ENCODE measurements at places on chromosomes 5 and 9.

- DNase-seq = peak; percentile 86
Observed at GRCh38 chr9:119588874-119589744, 219.9 kb upstream of the BRINP1 start.

DNA sequence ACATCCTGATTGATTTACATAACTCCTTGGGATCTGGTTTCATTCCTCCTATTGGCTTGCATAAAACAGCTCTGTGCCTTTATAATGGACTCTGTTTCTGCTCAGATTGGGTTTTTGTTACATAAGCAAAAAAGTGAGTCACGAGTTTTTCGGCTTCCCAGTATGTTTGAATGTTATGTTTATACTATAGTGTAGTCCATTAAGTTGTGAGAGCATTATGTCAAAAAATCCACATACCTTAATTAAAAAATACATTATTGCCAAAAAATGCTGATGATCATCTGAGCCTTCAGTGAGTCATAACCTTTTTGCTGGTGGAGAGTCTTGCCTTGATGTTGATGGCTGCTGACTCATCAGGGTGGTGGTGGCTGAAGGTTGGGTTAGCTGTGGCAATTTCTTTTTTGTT, 144.6 kb downstream of the CCDC171 start:
- DNase-seq = no peak

- no peak for DNase-seq
Observed at GRCh38 chr5:98934546-98934945, 5.7 kb upstream of the CHD1 start.

DNA sequence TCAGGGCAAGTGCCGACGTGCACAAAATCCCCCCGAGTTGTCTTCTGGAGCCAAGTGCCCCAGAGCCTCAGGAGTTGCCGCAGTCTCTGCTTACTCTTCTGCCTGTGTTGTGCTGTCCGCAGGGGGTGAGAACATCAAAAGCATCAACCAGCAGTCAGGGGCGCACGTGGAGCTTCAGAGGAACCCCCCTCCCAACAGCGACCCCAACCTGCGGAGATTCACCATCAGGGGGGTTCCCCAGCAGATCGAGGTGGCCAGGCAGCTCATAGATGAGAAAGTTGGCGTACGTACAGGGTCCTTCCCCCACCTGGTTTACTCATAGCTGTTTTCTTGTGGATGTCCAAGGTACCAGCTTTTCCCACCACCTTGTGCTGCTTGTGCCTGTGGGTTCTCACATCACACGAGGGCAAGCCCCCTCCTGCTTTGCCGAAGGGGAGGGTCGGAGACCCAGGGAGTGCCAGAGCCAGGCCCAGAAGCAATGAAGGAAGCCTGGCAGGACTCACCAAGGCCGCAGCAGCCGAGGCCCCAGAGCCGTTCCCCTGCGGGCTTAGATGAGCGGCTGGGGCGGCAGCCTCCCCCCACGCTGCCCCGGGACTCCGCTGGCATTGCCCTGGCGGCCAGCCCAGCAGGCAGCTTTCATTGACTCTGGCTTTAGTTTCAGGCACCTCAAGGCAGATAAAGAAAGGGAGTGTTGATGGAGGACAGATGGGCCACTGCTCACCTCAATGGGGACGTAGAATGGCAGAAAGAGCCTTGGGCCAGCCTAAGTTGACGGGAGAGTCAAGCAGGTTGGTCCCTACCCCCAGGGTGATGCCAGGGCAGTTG, 33.7 kb upstream of the PRDM12 start:
- DNase-seq = no peak

GRCh38 chr5:74471875-74472274, 168.7 kb downstream of the ENC1 start:
- no peak for DNase-seq

DNA sequence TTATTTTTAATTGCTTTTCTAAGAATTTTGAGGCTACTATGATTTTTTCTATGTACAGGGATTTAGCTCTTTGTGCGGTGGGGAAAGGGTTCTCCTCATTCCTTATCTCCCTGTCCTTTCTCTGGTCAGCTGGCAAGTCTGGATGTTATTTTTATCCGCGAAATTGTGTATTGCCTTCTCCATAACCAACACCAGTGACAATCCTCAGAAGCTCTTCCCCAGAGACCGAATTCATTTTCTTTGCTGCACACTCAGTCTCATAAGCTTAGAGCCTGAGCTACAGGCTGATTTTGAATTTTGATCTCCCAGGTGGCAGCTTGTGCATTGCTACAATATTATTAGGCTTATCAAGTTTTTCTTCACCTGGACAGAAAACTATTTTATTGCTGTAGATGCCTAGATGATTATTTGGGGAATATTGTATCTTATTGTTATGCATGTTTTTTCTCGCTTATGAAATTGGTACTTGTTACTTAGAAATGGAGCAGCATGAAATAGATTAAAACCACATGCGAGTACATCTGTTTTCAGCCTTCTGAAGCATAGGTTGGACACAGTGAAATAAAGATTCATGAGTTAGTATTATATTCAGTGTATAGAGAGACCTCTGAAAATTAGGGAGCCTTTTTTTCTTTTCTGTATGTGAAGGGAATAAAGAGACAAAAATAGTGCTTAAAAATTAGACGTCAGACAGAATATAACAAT, 27.3 kb downstream of the CPEB4 start:
- no peak for DNase-seq

DNA sequence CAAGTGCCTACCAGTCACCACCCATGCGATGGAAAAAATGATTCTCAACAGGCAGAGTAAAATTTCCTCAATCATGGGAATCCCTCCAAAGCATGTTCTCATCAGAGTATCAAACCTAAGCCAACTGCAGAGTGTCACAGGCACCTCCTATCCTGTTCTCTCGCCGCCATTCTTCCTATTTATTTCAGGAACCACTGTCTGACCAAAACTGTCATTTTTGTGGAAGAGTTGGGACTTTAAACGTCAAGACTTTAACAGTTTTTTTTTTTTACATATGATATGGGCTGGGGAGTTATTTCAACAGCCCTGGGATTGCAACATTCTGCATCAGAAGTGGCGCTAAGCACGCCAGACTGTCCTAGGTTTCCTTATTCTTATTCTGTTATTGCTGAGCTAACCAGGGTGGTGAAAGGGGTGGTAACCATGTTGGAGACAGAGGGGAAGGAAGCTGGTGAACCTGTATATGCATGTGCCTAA, 29.5 kb downstream of the PFDN1 start:
- DNase-seq = no peak

DNA sequence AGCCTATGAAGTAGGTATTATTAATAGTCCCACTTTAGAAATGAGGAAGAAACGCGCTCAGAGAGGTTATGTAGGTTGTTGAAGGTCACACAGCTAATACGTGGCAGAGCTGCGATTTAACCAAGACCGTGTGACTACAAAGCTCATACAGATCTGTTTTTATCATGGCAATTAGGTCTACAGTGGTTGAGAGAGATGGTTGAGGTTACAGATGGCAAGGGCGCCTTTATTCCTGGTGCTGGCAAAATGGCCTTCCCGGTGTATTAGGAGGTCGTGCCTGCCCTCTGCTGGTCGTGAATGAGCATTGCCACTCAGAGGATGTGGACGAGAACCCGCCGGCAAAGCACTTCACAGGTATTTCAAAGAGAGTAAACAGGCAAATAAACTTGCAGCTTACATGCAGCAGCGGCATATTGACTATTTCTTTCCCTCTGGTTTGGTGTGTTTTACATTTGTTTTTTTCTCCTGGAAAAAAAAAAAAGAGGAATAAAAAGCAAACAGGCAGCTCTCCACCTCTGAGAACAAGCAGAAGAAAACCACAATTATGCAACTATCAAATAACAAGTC, 65.3 kb upstream of the EGFLAM start:
- DNase-seq = peak; percentile 78

DNA sequence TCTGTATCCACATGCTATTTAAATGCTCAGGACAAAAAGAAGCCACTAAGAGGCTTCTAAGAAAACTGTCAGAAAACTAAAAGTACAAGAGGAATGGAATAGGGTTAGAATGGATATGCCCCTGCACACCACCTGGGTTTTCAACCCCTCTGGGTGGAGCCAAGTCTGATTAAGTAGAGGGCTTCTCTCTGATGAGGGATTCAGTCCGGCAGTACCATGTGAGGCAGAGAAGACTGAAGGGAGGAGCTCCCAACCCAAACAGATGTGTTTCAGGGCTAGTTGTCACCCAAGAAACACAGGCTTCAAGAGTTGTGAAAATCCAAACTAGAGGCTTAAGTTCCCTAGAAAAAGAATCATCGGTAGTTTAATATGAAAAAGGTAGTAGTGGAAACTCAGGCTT, 12.5 kb downstream of the NREP start:
- DNase-seq = no peak

DNA sequence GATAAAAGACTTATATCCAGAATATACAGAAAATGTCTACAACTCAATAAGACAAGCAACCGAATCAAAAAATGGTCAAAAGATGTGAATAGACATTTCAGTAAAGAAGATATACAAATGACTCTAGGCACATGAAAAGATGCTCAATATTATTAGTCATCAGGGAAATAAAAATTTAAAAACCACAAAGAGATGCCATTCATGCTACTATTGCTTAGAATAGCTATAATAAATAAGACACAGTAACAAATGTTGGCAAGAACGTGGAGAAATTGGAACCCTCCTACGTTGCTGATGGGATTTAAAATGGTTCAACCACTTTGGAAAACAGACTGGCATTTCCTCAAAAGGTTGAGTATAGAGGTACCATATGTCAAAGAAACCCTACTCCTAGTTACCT, 39.8 kb downstream of the POLK start:
- no peak for DNase-seq

- DNase-seq = no peak
Observed at GRCh38 chr5:141694479-141694878, 12.4 kb upstream of the ARAP3 start.

GRCh38 chr5:132303589-132303988, 9.4 kb downstream of the SLC22A4 start:
- no peak for DNase-seq

- no peak for DNase-seq
Observed at GRCh38 chr9:2729003-2729402, 11.7 kb downstream of the KCNV2 start.

GRCh38 chr9:98607787-98608186, 100.9 kb downstream of the GABBR2 start:
- DNase-seq = no peak

DNA sequence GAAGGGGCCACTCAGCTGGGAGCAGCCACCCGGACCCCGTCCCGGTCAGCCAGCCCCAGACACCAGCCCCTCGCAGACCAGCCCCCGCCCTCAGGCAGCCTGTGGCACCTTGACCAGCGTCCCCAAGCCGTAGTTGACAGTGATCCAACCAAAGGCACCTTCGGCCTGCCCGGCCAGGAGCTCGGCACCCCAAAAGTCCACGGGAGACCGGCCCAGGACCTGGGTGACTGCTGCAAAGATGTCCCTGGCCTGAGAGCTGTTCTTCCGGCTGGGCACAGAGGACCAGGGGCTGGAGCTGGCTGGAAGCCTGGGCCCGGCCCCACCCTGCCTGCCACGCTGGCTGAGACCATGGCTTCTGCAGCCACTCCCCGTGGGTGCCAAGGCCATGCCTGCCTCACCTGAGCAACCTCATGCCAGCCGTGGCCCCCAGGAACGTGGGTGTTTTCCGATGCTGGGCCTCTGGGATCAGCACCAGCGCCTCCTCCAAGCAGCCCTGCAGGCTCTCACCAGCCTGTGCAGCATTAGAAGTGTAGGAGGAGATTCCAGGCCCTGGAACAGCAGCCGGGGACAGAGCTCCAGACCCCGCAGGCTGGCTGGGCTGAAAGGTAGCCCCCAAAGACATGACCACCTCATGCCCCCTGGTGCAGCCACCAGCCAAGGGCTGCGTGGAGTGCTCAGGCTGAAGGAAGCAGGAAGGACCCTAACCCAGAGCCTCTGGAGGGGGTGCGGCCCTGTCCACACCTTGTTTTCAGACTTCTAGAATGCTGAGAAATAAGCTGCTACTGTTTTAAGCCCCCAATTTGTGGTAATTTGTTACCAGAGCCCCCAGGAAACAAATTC, 4.2 kb downstream of the ENTPD8 start:
- DNase-seq = no peak

DNA sequence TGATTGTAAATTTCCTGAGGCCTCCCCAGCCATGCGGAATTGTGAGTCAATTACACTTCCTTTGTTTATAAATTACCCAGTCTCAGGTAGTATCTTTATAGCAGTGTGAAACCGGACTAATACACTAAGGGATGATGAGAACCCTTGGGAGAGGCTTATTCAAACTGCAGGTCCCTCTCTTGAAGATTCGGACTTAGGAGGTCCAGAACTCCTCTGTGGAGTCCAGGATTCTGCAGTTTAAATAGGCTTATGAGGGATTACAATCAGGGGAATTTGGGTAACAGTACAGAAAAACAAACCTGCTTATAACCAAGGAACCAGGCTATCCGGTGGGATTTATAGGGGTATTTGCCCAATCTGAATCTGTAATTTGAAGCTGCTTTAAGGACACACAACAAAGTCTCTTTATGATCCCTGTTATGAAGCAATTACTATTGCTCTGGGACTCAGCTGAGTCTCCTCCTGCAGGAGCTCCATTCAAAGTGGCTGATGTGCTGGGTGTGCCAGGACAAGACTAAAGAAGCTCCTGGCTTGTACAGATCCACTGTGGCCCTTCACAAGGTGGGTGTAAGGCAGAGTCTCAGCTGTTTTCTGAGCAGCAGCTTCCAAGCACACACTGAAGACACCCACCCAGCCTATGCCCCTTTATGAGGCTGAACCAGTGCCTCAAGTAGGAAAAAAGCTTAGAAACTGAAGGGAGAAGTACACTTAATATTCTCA, 41.8 kb upstream of the LHFPL2 start:
- DNase-seq = peak; percentile 46

DNA sequence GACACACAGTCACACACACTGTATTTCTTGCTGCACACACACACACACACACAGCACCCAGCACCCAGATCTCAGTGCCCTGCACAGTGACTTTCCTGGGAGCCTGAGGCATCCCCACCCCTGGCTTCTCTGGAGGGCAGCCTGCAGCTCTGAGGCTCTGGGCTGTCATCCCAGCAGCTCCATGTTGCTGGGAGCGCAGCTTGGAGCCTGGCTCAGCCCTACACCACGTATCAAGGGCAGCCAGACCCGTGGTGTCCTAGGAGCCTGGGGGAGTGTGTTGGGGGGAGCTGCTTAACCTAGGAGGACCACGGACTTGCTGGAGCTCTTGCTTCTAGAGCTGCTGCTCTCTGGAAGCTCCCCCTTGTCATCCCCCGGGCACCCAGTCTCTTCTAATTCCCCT, 5.2 kb downstream of the IER5L start:
- DNase-seq = no peak

DNA sequence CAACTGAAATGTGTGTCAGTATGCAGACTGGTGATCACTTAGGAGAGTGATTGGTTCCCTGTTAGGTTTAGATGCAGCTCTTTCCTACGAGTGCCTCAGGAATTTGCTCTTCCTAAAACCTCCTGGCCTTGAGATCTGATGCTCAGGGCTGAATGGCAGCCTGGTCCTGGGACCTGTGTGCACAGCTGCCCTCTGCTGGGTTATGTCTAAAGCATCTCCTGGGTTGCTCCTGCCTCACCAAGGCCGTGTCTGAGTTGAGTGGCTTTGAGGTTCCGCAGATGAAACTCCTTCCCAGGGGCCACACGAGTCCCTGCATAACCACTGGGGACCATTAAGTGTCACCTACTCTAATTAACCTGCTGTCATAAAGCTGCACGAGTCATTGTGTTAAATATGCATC, 59.5 kb downstream of the MVB12B start:
- DNase-seq = no peak

GRCh38 chr5:15938186-15938585, 241.4 kb downstream of the MARCHF11 start:
- no peak for DNase-seq

Measured in WERI-Rb-1 (cell line).